ENCODE measurements at places on chromosomes 5 and 9.
A peak's percentile ranks its signal among the peaks of the same experiment; 100 is the strongest.

- no peak for DNase-seq
Observed at GRCh38 chr9:119375892-119376291, 6.7 kb upstream of the BRINP1 start.

GRCh38 chr5:154757814-154758406 is 2.7 kb downstream of the LARP1 start:
- peak; percentile 39 for DNase-seq

DNA sequence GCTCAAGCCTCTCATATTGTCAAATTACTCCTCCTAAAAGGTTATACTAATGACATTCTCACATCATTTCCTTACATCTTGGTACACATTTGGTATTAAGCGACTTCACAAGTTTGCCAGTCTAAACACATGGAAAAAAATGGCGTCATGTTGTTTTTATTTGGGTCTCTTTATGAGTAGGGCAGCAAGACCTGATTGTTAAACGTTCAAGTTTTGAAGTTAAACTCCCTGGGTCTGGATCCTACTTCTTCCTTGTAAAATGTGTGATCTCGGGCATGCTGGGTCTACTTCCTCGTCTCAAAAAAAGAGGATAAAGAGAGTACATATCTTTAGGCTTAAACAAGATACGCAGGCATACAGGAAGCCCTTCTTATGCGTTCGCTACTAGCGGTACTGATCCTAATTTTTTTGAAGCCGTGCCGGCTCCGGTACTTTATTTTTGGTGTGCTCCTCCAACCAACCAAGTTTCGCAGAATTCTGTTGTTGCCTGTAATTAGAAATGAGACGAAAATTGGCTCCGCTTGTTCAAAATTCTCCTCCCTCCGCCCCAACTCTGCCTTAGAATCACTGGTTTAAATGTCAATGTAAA is 596 bp upstream of the CDC37L1 start:
- no peak for DNase-seq

GRCh38 chr9:76227156-76227555 is 167.1 kb downstream of the RFK start:
- no peak for DNase-seq

DNA sequence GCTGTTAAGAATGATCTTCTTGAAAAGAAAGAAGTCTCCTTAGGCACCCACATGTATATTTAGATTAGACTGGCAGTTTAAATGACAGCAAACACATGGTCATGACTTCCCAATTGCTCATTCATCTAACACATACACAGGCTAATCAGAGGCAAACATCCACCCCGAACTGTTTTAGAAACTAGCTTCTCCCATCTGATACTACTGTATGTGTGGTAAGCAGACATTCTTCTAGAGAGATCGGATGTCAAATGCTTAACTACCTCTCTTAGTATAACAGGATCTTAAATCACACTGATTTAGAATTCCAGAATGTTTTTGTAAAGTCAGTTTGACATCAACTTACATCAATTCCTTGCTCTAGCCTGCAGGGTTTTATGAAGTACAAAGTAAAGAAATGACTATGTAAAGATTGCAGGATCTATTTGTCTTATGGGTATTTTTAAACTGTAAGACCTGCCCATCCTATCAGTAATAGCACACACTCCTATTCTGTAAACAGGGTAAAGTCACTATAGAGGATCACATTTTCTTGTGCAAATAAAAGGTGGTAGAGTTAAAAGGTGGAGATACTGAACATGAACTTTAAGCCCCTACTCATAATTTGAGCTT is 239.7 kb downstream of the MLLT3 start:
- DNase-seq: no peak

DNA sequence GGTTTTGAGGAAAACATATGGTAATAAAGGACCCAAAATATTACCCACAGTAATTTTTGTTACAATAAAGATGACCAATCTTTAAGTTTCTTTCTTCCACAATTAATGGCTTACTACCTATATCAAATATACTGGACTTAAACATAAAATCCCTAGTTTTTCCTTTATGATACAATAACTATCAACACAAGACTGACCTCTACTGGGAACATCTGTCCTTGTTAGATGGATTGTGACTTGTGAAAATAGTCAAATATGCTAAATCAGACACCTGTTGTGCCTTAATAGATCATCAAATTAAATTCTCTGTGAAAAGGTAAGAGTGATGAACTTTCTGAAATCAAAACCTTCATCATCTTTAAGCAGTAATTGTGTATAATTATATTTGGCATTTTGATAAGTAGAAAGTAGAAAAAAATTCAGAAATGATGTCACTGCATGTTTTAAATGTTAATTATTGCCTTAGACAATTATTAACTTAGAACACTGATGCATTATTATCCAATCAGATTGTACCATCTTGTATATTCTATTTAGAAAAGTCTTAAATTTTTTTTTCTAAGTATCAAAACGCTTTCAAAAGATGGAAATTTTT is 113.6 kb downstream of the DEPDC1B start:
- DNase-seq: no peak

- DNase-seq: no peak
Observed at GRCh38 chr5:9782826-9783560, 152.8 kb upstream of the TAS2R1 start.

- no peak for DNase-seq
Observed at GRCh38 chr9:99593610-99594009, 228.1 kb upstream of the NR4A3 start.

DNA sequence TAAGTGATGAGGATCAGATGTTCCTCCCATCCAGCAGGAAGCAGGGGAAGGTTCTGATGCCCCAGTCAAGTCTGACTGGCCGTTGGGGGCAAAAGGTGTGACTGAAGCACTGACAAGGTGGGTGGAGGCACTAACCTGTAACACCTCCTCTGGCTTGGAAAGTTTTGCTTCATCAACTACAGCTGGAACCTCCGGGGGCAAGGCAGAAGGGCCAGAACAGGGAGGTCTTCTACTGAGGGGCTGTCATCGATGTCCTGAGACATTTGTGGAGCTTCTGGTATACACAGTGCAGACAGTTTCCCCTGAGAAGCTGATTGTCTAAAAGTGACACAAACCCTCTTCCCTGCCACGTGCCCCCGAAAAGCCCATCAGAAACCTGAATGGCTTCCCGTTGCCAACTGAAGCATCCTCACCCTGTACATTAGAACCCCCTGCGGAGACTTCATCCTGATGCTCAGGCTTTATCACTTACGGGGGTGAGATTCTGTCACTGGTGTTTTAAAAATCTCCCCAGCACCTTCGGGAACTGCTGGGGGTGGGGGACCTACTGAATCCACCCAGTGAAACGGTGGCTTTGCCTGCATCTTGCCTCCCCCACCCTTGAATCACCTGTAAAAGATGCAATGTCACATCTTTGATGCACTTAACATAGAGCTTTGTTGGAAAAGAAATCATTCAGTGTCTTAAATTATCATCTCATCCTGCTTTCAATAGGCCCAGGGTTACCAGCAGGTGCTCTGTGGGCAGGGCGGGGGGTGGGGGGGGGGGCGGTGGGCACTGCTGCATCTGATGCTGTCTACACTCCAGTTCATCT is 24.6 kb downstream of the TRAF1 start:
- no peak for DNase-seq

DNA sequence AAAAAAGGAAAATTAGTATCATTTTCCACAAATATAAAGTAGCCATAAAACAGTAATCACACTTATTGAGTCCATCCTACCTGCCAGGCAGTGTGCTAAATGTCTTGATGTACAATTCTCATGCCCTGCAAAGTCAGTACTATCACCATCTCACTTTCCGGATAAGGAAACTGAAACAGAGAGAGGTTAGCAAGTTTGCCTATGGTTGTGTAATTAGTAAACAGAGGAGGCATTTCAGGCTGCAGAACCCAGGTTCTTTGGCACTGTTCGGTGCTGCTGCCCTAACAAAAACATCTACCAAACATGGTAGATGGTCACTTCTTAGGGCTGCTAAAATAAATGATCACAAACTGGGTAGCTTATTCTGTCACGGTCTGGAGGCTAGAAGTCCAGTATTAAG is 22.6 kb downstream of the PLAC8L1 start:
- DNase-seq: no peak

DNA sequence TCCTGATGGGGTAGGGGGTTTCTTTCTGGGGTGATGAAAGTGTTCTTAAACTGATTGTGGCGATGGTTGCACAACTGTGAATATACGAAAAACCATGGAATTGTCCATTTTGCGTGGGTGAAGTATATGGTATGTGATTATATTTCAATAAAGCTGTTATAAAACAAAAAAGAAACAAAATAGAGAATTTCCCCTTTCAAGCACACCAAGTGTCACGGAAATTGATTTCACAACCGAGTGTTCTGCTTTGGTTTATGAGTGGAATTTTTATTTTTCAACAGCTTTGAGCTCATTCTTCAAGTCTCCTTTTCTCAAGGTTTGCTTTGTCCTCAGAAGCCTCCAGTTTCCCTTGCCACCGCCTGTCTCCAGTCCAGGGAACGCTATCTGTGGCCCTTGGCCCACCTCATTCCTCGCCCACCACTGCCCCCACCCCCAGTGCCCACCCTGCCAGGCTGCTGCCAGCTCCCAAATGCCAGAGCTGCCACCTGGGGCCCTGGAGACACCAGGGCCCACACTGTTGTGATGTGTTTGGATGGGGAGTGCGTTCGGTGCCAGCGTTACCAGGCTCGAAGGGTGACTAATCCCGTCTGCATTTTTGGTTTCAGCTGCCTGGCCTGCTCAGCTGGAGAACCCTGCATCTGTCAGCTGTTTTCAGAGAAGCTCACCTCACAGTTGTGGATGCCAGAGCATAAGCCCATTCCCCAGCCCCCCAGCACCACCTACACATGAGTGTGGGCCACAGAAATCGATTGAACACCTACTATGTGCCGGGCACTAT is 30.4 kb downstream of the DUSP1 start:
- no peak for DNase-seq

DNA sequence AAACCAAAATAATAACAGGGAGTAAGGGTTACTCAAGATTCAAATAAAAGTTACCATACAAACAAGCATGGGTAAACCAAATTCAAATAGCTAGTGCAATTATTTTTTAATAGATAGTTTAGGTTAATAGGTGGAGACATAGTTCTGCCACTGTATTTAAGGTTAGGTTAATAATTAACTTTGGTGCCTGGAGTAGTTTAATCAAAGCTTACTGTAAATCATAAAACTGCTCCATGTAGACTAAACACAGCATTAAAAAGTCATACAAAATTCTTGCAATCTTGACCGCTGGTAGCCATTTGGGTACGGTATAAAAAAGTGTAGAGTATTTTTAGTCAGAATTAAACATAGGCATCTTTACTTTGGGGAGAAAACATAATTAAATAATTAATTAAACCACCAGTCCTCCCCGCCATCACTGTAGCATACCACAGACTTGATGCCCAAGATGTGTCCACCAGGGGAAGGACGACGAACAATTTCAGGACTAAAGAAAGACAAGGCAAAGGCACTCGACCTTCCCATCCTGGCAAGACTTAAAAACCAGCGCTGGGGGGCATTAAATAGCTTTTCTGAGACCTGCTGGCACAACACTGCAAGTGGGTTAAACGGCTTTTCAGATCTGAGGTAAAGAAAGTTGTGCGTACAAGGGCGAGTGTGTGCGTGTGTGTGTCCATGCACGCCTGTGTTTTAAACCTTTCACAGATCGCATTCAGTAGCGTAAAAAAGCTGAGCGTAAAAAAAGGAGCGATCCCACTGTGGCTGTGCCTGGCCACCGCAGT is 2.9 kb downstream of the SEMA6A start:
- DNase-seq: no peak

GRCh38 chr5:82163452-82164175 is 114.5 kb downstream of the RPS23 start:
- DNase-seq: no peak

DNA sequence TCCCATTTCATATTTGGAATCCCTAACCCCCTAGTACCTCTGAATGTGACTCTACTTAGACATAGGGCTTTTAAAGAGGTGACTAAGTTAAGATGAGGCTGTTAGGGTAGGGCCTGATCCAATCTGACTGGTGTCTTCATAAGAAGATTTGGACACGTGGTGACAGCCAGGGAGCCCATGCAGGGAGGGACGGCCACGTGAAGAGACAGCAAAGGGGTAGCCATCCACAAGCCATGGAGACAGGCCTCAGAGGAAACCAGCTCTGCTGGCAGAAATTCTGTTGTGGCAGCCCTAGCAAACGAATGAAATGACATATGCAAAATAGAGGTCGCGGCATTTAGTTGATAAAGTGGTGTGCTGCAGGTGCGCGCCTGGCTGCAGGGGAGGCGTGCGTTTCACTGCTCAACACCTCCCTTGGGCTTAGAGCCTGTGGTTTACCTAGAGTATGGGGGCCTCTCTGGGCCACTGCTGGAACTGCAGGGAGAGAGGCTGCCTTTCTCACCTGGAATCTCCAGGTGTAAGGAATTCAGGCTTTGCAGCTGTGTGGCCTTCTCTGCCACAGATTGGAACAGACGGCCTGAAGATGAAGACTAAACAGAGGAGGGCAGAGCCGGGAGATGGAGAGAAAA is 7.1 kb upstream of the AFAP1L1 start:
- peak; percentile 27 for DNase-seq

DNA sequence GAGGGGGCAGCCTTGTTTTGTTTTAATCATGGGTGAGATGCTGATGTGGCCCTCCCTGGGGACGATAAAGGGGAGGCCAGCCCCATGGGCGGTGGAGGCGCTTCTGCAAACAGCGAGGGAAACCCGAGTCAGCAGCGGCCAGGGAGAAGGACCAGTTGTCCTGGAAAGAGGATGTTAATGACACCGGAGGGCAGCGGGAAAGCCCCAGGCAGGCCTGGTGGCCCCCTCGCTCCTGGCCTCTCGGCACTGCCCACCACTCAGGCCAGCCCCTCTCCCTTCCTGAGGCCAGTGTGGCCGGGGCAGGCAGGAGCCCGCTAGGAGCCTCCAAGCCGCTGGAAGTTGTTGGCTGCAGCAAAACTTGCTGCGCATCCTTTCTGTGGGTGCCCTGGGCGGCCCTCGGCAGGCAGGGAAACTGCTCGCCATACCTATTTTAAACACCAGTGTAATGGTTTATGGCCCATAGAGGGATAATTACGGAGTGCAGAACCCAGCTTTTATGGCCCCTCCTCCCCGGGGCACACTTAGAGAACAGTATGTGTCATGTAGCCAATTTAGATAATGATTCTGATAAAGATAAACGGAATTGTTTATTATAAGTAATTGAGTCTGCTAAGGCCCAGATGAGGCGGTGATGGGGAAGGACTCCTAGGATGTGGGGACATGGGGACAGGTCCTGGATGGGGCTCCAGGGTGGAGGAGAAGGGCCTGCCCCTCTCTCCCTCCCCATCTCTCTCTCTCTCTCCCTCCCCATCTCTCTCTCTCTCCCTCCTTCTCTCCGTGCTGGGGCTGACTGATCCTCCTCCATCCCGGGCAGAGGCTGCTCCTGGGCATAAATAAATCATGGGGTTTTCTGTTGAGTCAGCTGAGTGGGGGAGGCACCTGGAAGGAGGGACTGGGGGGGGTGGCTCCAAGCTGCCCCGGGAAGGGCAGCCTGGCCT is 36.9 kb downstream of the LMX1B start:
- no peak for DNase-seq

GRCh38 chr9:129368444-129368978 is 190.4 kb upstream of the IER5L start:
- DNase-seq: no peak

GRCh38 chr9:129289131-129289731 is 111.2 kb upstream of the IER5L start:
- no peak for DNase-seq

DNA sequence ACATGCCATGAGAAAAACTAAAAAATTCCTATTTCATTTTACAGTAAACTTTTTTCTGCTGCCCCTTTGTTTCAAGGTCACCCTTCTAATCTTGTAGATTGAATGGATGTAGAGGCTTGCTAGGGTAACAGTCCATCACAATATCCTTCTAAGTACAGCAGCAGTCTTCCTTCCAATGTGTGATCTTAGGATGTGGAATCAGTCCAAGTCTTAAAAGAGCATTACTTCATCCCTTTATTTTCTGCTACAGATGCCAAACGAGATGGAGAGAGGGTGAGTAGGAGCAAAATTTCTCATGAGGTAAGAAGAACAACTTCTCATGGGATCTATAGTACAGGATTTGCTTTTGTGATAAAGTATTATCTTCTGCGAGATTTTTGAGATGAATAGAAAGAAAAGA is 704 bp upstream of the IL33 start:
- DNase-seq: no peak
